ENCODE measurements at places on chromosomes 5 and 9.

GRCh38 chr5:167633931-167634341 is 657.5 kb upstream of the WWC1 start:
- DNase-seq: no peak

DNA sequence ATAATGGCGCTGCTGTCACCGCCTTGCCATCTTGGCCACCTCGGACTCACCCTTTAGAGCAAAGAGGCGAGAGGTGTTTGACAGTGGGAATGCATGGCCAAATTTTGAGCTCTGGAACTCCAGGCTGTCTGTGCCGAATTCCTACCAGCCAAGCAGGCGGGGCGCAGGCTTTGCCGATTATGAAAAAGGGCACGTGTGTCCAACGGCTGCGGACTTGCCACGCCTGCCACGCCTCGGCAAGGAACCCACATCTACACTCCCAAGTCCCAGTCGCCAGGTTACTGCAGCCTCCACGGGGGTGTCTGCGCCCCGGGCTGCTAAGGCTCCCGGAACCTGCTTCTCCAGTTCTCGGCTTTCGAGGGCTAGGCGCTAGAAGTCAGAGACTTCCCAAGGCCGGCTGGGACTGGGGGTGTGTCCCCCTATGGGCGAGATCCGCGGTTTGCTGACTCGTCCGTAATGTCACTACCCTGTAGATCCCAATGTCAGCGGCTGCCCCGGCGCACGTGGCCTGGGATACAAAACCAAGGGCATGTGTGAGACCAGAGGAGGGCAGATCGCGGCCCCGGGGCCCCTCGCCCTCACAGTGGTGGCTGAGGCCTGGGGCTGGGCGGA is 2.8 kb downstream of the NPR3 start:
- DNase-seq: no peak

DNA sequence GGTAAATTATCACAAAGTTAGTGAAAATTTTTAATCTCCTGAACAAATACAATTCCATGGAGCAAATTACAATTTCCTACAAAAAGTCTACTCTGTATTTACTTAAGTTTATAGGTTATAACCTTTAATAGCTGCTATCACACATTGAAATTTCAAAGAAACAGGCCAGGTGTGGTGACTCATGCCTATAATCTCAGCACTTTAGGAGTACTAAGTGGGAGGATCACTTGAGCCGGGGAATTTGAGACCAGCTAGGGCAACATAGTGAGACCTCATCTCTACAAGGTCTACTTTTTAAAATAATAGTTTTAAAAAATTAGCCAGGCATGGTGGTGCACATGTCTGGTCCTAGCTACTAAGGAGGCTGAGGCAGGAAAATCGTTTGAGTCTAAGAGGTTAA is 50.3 kb downstream of the HINT1 start:
- DNase-seq: no peak

- no peak for DNase-seq
Observed at GRCh38 chr9:34170237-34170991, 8.4 kb upstream of the UBAP1 start.

GRCh38 chr9:38370176-38370575 is 22.3 kb upstream of the ALDH1B1 start:
- DNase-seq: no peak

DNA sequence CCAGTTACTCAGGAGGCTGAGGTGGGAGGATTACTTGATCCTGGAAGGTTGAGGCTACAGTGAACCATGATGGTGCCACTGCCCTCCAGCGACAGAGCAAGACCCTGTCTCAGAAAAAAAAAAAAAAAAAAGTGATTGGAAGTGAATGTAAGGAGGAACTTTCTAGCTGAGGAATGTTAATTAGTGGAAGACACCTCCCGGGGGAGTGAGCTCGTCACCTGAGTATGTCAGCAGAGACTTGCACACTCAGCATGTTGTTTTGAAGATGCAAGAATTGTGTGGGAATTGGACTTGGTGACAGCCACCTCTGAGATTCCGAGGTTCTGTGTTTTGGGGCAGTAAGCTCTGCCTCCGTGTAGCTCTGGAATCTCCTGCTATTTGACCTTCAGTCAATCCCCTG is 3.6 kb downstream of the SYNPO start:
- no peak for DNase-seq

DNA sequence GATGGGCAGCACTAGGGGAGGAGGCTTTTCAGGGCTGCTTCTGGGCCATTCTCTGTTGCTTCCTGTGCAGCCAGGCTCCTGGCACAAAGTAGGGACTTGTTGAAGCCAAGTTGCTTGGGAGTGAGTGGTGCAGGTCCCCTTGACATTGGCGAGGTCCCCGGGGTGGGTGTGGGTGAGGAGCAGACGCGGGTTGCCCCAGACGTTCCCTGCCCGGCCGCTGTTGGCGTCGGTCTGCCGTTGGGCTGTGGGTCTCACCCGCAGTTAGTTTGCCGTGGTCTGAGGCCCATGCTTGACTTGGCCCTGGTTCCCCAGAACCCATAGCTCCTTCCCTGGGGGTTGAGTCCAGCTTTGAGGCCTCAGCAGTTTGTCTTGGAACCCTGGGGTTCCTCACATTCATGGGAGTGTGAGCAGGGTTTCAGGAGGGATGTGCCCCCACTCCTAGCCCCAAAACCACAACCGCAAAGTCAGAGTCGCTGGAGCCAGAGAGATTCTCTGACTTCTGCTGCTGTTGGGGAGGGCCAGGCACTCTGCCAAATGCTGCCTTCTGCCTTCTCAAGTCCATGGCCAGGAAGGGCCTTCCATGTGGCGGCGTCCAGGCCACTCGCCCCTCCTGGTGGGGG is 77.5 kb downstream of the RXRA start:
- no peak for DNase-seq

DNA sequence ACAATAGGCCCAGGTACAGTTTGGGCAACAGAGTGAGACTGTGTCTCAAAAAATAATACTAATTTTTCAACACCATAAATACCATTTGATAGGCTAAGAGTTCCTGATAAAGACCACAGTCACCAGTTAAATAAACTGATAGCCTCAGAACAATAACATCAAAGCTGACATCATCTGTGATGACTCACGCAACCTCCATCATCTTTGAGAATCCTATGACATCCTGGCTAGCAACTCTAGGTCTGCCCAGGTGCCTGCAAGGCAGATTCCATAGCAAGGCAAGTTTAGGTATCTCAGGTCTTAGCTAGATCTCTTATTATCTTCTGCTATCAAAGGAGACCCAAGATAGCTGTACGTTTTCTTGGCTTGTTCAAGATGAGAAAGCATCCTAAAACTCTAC is 30.5 kb upstream of the UBAP2 start:
- no peak for DNase-seq

DNA sequence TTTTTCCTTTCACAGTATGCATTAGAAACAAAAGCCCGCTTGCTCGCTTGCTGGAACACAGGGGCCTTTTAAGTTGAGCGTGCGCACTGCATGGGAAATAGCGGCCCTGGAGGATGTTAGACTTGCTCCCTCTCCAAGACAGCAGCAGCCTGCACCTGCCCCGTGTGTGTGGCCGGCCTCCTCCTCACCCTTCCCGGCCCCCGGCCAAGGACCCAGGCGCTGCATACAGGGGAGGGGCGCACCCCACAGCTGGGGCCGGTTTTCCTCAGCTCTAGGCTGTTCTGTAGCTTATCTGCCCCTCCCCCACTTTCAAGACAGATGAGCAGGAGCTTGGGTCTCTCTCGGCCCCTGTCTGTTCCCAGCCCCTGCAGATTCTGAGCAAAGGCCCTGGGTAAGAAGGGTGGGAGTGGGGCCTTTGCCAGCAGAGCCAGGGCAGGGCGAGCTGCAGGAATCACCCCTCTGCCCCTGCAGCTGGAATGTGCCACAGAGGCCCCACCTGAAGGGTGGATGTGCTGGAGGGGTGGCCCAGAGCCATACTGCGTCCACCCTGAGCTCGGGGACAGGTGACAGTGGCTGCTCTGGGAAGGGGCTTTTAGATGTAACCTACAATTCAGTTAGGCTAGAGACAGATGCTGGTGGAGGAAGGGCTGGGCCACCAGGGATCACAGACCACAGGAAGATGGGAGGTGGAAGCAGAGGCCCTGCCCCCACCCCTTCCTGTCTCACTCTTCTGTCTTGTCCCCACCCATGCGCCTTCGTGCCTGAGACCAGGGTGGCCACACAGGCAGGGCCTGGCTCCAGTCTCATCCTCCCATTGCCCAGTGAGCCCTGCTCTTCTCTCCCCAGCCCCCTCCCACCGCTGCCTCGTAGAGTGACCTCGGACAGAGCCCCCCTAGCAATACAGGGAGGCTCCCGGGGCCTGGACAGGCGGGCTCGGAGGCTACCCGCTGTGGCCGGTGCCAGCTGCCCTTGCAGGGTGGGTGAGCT is 132.4 kb downstream of the DAB2IP start:
- no peak for DNase-seq

GRCh38 chr9:93090091-93090655 is 5.8 kb upstream of the CARD19 start:
- DNase-seq: no peak

GRCh38 chr5:172235827-172236736 is 42.1 kb downstream of the EFCAB9 start:
- DNase-seq: peak; percentile 52

DNA sequence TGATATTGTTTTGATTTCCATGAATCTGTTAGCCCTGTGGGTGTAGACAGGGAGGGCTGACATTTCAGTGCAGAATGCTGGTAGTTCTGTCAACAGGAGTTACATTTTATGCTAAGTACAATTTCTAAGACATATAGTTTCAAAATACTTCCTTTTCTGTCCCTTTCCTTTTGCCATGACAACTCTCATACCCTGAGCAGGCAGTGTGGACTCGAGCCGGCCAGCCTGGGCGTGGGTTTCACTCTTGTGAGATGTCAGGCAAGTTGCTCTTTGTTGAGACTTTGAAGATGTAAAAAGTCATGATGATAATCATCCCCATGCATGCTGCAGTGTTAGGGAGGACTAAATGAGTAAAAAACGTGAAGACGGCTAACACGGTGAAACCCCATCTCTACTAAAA is 197.9 kb downstream of the CFAP90 start:
- DNase-seq: no peak

GRCh38 chr5:34929720-34930461 is 532 bp downstream of the DNAJC21 start:
- peak; percentile 77 for DNase-seq

GRCh38 chr5:77066184-77066583 is 20.9 kb downstream of the ZBED3 start:
- DNase-seq: no peak

- no peak for DNase-seq
Observed at GRCh38 chr9:15512204-15512603, 1.4 kb upstream of the PSIP1 start.

GRCh38 chr9:120376101-120376500 is 203.9 kb downstream of the CDK5RAP2 start:
- DNase-seq: no peak

- no peak for DNase-seq
Observed at GRCh38 chr5:135890296-135890695, 5.3 kb downstream of the IL9 start.

GRCh38 chr5:146561711-146562110 is 45.7 kb upstream of the GPR151 start:
- no peak for DNase-seq

GRCh38 chr5:180210961-180211760 is 2.1 kb upstream of the RASGEF1C start:
- DNase-seq: no peak

GRCh38 chr5:141040093-141040770 is 10.9 kb upstream of the PCDHB1 start:
- no peak for DNase-seq

DNA sequence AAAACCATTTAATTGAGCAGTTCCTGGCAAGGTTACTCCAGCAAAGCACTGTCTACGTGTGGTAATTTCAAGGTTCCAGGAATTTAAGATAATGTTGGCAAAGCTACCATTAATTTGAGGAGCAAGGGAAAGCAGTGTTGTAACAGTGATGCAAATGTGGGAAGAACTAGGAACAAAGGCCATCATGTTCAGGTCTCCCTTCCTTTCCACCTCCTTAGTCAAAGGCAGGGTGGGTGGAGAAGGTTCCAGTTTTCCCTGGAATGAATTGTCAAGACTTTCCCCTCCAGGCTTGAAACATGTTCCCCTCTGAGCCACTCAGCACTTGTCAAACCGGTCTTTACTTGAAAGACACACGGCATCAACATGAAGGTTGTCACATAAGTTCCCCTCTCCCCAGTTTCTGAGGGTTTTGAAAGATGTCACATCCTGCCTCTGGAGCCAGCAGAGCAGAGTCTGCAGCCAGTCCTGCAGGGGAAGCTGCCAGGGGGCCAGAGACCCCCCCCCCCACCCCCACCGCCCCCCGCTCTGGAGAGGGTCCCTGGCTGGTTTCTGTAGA is 226.0 kb downstream of the GAS1 start:
- DNase-seq: no peak

- DNase-seq: no peak
Observed at GRCh38 chr9:69380301-69380700, 55.3 kb downstream of the ENTREP1 start.

DNA sequence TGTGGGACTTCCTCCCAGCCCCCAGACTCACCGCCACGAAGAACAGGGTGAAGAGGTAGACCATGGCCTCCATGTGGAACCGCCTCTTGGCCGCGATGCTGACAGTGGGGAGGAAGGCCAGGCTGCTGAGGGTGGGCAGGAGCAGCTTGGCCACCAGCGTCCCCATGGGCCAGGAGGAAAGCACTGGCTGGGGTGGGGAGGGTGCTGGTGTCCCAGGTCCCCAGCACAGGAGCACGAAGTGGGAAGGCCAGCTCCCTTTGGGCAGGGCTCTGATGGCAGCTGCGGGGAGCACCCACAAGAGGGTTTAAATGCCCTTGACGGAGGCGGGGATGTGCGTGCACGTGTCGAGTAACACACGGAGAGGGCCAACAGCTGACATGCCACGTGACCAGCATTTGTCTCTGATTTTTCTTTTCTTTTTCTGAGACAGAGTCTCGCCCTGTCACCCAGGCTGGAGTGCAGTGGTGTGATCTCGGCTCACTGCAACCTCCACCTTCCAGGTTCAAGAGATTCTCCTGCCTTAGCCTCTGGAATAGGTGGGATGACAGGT is at the start of gene MYMK:
MYMK (minus strand) TSS at position 281 of the 550 bp plus-strand sequence; CDS start at position 166, 115 bp downstream.
- DNase-seq: no peak

DNA sequence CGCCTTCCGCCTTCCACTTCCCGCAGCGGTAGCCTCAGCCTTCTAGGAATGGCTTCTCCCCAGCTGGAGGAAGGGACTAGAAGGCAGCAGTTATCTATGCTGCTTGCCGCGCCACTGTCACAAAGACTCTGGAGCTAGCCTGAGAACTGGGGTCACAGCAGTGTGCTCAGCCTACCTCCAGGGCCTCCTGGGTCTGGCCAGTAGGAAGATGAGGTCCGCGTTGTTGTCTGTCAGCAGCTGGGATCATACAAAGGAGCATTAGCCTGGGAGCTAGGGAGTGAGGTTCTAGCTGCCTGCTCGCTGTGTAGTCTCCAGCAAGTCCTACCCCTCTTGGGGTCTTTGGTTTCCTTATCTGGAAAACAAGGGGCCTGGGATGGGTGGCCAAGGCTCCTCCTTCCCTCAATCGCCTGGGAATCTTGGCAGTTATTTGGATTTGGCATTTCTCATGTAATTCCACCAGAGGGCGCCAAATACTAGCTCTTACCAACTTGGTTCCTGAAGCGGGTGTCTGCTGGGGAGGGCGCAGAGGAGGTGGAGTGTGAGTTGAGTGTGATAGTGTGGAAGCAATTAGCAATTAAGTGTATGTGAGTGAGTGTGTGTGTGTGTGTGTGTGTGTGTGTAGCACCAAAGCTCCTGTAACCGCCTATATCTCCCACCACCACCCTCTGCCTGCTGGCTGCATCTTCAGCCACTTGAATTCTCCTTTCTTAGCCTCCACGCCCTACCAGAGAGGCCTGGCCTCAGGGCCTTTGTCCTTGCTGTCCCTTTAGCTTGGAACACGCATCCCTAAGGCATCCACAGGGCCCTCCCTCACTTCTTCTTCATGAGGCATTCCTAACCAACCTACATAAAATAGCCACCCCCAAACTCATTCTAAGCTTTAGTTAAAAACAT is 97.1 kb downstream of the ENTREP1 start:
- peak; percentile 48 for DNase-seq

Data from HepG2 (cell line).